Stimulated activated CD8-positive, alpha-beta memory T cell treated with anti-CD3 and anti-CD28 coated beads, Interleukin-2, amount 100 ng/mL, for 1 hour (primary cell): ENCODE measurements at places on chromosomes 7 and 10.

DNA sequence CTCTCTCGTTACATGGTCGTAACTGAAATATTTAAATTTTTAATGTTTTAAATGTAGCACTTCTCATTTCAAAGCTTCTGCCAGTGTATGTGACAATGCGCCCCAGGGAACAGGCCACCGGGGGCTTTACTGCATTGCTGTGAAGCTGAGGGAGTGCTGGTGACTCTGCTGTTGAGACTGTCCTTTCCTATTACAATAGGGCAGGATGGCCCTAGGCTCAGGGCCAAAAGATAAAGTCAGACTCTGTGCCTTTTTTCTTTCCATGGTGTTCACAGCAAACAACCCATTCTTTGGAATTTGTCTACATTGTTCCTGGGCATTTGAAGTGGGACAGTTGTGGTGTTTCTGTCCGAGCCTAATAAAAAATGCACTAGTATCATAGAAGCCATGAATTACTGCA lies 107.3 kb downstream of the GALNT11 start:
- DNase-seq = no peak

DNA sequence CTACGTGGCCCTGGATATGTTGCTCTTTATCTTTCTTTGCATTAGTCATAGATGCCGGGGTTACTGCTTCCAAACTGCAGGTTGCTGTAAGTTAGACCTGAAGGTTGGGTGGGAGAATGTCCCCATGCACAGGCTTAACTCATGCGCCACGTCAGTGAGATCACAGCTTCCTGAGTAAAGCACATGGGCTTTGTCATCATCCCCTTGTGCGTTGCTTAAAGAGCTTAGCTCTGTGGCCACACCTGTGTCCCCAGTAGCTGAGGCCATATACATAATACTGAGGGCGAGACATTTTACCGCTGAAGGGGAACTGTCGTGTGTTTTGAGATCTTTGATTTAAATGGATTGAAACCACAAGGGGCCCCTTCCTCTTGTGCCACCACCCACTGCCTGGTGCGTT lies 45.8 kb upstream of the BTBD16 start:
- DNase-seq = no peak

DNA sequence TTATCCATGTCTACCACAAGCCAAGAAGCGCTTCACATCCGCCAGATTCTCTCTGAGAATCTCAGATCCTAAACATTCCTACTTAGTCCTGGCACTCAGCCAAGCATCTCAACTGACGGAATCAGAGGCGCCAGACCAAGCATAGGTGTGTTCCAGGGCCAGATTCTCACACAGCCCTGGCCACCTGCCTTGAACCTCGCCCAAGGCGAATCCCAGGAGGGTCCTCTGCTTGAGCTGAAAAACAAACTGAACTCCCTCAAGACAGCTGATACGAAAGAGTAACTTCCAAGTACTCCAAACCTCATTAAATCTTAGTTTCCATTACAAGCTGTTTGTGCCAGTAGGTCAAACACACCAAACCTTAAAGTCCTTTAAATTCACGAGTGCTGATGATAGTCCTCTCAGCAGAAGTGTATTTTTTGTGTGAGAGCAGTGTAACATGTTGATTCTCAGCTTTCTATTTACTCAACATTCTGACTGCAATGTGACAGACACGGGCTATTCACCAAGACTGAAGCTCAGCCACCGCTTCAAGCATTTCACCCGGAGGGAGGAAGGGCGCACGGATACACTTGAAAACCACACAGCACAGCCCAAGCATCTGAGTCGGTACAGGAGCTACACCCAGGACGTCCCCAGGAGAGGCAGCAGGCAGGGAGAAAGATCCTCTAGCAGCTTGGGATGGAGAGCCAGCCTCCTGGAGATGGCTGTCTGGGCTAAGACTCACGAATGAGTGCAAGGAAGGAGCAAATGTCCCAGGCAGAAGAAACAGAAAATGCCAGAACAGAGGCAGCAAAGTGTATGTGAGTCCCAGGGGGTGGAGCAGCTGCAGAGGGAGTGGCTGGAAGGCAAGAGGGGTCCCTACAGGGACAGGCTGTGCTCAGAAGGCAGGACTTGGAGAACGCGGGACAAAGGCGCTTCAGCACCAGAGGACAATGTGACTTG lies 6.0 kb downstream of the PARD3 start:
- no peak for DNase-seq

- no peak for DNase-seq
These were observed 31.9 kb downstream of the SLC26A4 start for GRCh38 chr7:107692501-107692900.

- DNase-seq = no peak
These were observed 119.3 kb downstream of the NRP1 start for GRCh38 chr10:33215154-33215553.

- DNase-seq = no peak
These were observed 100.0 kb downstream of the INPP5A start for GRCh38 chr10:132637477-132638129.

DNA sequence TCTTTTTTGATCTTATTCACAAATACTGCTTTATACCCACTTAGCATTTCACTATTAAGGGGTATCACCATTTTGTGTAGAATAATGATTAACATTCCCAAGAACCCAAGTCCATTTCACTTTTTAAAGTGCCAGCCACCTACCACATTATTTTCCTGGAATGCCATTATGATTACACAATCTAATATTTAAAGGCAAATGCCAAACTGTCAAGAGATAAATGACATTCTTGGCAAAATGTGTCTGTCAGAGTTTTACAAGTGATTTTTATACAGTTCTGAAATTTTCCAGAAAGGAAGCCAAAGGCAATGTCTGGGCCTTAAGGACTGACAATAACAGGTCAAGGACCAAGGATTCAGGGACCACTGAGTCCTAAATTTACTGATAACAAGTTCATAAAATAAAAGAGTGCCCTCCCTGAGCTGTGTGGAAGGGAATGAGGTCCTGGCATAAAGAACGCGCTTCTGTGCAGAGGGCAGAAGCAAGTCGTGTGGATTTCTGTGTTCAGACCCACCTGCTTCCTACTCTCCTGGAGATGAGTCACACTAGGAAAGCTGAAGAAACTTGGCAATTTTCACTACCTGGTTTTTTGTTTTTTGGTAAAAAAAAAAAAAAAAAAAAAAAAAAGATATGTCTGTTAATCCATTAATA lies 66.5 kb downstream of the UBE2H start:
- DNase-seq = no peak

DNA sequence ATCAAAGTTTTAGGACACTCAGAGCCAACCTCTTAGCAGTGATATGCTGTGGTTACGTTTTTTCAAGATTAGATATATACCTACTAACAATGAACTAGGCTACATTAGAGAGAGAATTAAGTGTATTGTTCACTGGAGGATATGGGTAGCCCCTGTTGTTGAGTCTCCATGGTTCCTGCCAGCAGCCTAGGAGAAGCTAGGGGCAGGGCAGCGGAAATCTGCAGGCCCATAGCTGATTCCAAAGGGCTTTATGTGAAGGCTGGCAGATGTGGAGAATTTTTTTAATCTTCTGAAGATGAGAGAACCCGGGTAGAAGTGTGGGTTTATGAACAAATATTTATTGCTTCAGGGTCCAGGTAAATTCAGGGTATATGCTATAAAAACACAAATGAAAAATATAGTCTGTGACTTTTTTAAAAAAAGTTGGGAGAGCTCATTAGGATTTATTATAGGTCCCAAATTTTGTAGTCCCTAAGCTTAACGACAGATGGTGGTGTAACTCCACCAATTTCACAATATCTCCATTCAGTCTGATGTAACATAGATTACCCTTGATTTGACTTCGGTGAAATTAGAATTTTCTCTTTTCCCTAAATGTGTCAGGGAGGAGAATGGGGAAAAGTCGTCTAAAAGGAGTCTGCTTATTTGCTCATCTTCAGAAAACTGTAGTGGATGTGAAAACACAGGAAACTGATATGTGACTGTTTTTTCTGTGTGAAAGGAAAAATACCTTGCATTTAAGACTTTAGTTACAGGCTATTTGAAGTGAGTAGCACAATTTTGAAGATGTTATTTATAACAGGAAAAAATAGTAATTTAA lies 163.0 kb upstream of the PPP1R3A start:
- no peak for DNase-seq

- no peak for DNase-seq
These were observed 63.3 kb downstream of the ZMIZ1 start for GRCh38 chr10:79131836-79132631.

GRCh38 chr10:62155054-62155680 lies 113.5 kb downstream of the RTKN2 start:
- DNase-seq = no peak

DNA sequence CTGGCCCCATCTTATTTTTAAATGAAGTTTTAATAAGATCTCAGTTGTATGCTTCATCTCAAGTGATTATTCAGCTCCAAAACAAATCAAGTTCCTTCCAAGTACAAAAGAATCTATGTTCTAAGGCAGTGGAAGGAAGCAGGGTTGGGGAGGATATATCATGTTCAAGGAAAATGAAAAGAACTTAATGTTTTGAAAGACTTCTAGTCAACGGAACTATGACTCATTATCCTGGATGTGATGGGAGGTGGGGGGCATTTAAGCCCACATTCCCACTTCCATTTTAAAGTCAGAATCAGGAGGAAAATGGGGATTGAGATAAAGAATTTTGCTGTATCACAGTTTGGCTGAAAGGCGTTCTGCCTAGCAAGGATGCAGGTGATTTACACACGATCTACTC lies 59.4 kb downstream of the FANK1 start:
- no peak for DNase-seq

GRCh38 chr7:3917436-3917835 lies 616.4 kb downstream of the SDK1 start:
- DNase-seq = no peak

DNA sequence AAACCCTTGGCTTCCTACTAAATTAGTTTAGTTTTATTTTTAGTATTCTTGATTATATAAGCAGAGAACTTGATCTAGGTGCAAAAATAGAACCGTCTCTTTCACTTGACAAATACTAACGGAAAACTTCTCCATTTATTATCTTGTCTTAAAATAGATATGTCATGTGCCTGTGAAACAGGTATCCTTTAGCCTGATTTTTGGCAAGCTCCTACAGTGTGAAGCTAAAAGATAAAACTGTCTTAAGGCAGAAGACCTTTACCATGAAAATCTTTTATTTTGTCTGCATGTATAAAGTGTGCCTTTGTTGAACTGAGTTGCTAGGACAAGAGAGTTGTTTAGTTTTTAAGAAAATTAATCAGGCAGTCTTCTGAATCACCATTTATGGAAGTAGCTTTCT lies 90.6 kb downstream of the CYP51A1 start:
- no peak for DNase-seq

DNA sequence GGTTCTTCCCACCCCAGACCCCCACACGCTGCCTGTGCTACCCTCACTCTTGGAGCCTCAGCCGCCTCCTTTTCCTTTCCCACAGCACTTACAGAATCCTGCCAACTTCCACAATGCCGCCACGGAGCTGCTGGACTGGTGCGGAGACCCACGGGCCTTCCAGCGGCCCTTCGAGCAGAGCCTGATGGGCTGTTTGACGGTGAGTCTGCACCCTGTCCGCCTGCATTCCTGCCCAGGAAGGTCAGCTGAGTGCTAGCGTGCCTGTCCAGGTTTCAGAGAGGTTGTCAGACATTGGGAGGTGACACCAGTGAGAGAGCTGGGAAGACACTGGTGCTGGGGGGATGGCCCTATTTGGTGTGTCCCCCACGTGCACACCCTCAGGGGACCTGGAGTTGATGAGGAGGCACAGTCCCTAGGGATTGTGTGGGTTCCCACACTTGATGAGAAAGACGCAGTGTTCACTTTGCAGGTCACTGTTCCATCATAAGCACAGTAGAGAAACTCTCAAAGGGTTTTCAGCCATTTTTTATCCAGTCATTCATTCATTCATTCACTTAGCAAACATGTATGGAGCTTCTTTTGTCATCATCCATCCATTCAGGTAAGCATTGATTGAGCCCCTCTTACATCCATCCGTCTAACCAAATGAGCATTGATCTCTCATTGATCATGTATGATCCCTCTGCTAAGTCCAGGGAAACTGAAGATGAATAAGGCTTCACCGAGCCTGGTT lies 138.9 kb upstream of the PPIF start:
- no peak for DNase-seq

DNA sequence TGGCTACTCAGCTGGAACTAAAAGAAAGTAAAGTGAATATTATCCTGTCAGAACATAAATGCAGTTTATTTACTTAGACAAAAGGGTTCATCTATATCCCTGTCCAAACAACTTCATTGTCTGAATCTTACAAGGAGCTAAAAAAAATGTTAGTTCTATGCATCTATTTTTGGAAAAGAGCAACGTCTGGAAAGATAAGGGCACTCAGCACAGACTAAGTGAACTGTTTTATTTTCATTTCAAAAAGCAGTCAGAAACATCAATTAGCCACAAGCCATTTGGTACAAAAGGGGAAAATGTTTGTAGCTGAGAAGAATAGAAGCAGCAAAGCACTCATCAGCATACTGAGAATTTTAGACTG lies 245.5 kb downstream of the FOXP2 start:
- DNase-seq = no peak

DNA sequence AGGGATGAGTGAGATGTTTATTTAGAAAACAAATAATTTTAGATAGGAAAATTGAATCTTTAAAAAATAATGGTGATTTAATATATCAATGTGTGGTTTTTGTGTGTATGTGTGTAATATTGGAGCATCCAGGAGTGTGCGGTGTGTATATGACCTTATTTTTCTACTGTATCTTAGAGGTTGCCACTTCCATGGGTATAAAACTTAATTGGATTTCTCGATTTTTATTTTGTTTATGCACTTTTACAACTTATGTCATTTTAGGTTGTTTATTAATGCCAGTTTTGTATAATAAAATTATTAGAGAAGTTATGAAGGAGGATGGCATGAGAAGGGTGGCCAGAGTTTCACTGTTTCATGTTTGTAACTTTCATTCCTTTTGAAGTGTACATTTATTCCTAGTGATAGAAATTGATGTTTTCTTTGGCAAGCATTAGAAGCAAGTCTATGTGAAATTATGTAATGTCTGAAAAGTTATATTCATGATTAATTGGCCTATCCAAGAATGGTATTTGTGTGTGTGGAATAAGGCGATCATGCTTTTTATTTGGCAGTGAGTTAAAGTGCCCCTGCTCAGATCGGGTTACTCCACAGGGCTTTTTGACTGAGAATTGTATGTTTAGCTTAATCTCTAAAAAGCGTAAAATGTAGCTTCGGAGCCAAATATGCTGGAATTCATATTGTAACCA lies 110.3 kb downstream of the KAT6B start:
- DNase-seq = no peak
